ENCODE measurements at places on chromosomes 16 and 17. TPM values are rescaled to one million over a fixed set of nuclear protein-coding genes. Genes with fewer than 3 reads are reported as not detected.

- peak; percentile 57 for DNase-seq
These were observed 9.4 kb downstream of the C16orf89 start for GRCh38 chr16:5056352-5056751.

DNA sequence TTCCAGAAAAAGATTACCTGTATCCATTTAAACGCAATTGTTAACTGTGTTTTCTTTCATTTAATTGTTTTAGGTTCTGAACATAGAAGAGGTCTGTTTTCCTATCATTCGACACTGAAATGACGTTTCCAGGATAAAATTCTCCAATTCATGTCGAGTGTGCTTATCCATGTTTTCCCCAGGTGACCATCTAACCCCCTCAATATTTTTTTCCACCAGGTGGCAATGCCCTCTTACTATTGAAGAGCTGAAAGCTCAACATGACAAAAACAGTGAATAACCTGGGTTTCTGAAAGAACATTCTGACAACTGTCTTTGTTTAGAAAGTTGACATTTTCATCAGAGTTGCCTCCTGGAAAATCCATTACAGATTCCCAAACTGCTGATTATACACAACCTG is 948.7 kb downstream of the KCNJ2 start:
- DNase-seq = no peak

- DNase-seq = no peak
These were observed 977.4 kb downstream of the KCNJ18 start for GRCh38 chr17:22669721-22670120.

DNA sequence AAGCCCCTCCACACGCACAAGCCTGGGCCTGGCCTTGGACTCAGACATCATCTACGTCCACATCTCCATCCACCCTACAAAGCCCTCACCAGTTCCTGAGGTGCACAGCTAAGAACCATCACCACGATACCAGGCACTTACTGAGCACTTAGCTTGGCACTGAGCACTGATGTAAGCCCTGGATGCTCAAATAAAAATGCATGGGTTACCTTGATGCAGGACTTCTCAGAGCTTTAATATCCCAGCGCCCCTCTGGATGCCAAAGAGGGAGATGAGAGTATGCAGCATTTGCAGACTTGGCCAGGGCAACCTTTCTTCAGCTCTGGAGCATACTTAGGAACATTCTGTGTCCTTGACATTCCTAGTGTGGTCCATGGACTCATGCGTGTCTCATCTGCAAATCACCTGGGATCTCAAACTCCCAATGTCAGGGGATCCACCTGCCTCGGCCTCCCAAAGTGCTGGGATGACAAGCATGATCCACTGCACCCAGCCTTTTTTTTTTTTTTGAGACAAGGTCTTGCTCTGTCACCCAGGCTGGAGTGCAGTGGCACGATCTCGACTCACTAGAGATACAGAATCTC is 69.8 kb downstream of the RAB11FIP4 start:
- DNase-seq = no peak

GRCh38 chr16:7602291-7602950 is 269.8 kb downstream of the RBFOX1 start:
- no peak for DNase-seq

- no peak for DNase-seq
These were observed 61.4 kb upstream of the PLCG2 start for GRCh38 chr16:81717662-81718189.

GRCh38 chr16:23561586-23561985 is 4.1 kb downstream of the UBFD1 start:
- no peak for DNase-seq

- DNase-seq = no peak
These were observed 63.5 kb downstream of the SPECC1 start for GRCh38 chr17:20072692-20072992.

The C17orf100 gene
- 4.6 TPM for total RNA-seq

The UNKL gene
- total RNA-seq = 30.7 TPM

The PDIA2 gene
- 11.8 TPM for total RNA-seq

The WSCD1 gene
- 35.6 TPM for total RNA-seq
